Kidney epithelial cell (primary cell): ENCODE measurements at places on chromosomes 1 and 21. TPM values are rescaled to one million over a fixed set of nuclear protein-coding genes. Genes with fewer than 3 reads are reported as not detected.

- DNase-seq: no peak
These were observed 119.8 kb downstream of the CYYR1 start for GRCh38 chr21:26453267-26453666.

DNA sequence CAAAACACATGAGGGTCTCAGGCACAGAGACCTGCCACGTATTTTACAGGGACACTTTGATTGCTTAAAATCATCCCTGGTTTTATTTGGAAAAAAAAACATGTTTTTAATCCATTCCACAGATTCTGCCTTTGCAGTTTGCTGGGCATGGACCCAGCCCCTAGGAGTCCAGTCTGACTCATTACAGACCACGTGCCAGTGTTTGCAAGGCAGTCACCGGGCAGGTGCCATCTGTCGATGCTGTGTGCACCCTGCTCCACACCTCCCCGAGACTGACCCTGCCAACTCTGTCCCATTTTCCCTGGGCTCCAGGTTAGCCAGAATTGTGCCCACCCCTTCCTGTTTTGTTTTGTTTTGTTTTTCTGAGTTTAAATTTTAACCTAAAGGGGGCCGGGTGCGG lies 148.4 kb upstream of the TMEM51 start:
- no peak for DNase-seq

GRCh38 chr1:209743145-209743482 lies 12.7 kb upstream of the TRAF3IP3 start:
- no peak for DNase-seq

DNA sequence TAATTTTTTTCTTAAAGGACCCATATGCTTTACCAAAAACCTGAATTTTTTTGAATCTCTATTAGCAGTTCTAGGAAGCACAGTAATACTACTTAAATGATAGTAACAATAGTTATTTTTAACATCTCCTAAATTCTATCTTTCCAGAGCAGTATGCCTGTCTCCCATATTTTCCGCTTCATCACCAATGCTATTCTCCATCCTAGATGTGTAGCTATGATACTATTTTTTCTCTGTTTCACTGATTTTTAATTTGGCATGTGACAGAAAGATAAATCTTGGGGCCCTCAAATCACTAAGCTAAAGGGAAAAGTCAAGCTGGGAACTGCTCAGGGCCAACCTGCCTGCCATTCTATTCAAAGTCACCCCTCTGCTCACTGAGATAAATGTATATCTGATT lies 102.3 kb upstream of the HMCN1 start:
- no peak for DNase-seq

DNA sequence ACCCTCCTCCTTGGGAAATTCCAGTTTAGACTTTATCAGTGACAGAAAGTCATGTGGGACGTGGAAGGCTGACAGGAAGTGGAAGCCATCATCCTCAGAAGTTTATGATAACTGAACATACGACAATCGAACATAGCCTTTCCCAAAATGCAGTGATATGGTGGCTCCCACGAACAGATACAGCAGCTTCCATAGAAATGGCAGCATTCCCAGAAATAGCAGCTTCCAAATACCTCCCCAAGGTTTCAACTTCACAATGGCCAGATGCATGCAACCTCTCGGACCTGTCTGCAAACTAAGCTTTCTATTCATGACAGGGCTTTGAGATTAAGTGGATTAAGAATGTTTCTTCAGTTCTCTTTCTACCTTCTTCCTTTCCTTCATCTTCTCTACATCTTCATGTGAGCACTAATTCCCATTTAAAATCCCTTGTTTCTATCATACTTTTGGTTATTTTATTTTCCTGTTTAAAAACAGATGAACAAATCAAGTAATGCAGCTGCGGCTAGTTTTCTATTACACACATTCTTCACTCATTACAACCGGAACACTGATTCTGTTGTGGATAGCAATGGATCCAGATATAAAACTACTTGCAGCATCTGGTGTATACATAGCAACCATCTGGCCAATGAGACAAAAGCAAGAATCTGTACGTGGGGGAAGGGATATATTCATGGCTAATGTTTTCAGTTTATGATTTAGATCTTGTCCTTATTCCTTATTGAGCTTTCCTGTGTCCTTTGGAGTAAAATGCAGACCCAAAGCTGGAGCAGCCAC lies 304.8 kb downstream of the BRINP3 start:
- DNase-seq: no peak

DNA sequence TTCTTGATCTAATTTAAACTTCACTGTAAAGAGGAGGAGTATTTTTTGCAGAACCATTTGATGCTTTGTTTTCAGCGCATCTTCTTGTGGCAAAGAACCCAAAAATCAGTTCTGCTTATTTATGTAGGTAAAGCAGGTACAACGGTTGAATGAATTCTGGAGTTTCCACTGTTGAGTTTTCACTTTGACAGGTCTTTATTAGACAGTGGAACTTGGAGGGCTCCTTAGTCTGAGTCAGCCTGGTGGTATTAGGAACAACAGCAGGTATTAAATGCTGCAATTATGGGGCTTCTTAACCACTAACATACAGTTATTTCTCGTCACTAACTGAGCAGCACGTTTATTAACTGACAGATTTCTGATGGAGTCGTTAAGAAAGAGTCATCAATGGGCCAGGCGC lies 1.2 kb downstream of the LRIG2 start:
- DNase-seq: peak; percentile 29

GRCh38 chr1:96764469-96764868 lies 42.9 kb downstream of the PTBP2 start:
- no peak for DNase-seq

DNA sequence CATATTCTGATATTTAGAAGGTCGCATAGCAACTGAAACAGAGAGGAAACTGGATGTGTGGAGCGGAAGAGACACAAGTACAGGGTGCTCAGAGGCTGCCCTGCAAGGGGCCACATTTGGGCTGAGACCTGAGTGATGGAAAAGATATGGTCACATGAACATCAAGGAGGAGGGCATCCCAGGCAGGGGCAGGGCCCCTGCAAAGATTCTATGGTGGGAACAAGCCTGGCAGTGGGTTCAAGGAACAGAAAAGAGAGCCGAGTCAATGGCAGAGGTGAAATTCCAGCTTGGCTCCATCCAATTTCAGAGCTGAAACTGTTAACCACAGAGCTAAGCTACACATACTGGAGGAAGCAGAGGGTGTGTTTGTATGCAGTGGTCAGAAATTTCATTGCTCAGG lies 227.7 kb downstream of the PRDM2 start:
- DNase-seq: no peak

The SWT1 gene
- total RNA-seq: 5.8 and 6.2 TPM in 2 replicates

The SH2D2A gene
- 2.3 and 4.9 TPM in 2 replicates for total RNA-seq

The PDC gene
- total RNA-seq: not detected in 2 replicates
